ENCODE measurements at places on chromosomes 7 and 10. TPM values are rescaled to one million over a fixed set of nuclear protein-coding genes. Genes with fewer than 3 reads are reported as not detected.

DNA sequence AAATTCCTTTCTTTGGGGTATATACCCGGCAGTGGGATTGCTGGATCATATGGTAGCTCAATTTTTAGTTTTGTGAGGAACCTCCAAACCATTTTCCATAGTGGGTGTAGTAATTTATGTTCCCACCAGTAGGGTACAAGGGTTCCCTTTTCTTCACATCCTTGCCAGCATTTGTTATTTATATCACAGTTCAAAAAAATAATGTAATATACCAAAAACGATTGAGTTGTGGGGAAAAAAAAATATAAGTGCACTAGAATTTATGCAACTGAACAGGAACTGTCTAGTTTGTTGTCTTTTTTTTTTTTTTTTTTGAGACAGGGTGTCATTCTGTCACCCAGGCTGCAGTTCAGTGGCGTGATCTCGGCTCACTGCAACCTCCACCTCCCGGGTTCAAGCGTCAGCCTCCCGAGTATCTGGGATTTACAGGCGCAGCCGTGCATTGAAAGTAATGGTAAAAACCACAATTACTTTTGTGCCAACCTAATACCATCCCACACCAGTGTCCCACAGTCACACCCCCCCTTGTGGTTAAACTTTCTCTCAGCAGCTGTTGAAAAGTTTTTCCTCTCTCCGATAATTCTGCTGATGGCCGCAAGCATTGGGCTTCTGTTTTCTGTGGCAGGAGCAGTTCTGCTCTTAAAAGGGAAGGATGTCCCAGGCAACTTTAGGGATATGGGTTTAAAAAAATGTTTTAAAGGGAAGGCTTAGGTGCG lies 6.8 kb upstream of the LAT2 start:
- no peak for DNase-seq

DNA sequence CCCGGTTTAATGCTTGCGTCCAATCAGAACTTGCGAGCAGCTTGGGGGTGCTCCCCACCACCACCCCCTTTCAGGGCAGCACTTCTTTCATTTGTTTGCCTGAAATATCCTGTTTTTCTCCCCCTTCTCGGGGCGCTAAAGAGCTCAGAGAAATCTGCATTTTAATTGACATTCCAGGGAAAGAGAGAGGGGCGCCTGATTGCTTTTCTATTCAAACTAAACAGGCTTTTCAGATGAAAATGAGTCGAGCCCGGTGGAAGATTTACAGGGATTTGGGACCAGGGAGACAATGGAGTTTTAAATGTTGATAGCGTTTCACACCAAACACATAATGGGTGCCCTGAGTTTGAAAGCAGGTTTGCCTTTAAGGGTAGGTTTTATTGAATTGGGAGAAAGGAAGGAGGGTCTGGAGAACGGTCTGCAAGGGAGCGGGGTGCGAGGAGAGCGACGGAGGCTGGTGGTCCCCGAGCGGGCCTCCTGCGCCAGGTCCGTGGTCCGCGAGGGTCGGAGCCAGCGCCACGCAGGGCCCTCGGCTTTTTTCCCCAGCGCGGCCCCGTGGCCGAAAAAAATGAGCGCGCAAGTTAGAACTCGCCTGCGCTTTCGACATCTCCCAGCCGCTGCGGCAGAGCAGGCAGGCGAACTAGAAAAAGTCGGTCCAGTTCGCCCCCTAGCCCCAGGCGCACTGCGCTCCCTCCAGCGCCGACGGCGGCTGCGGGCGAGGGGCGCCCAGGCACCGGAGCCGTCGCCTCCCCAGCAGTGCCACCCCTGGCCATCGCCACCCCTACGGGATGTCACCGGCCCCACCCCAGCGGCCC lies 1.3 kb downstream of the FGFR2 start:
- DNase-seq: no peak

GRCh38 chr10:66827353-66827752 lies 98.5 kb upstream of the LRRTM3 start:
- no peak for DNase-seq

GRCh38 chr7:79933144-79933543 lies 201.5 kb upstream of the GNAI1 start:
- DNase-seq: no peak

GRCh38 chr7:134512271-134512670 lies 15.1 kb upstream of the AKR1B10 start:
- DNase-seq: no peak

- no peak for DNase-seq
Measured at GRCh38 chr10:96991313-96991841, 159.3 kb downstream of the LCOR start.

DNA sequence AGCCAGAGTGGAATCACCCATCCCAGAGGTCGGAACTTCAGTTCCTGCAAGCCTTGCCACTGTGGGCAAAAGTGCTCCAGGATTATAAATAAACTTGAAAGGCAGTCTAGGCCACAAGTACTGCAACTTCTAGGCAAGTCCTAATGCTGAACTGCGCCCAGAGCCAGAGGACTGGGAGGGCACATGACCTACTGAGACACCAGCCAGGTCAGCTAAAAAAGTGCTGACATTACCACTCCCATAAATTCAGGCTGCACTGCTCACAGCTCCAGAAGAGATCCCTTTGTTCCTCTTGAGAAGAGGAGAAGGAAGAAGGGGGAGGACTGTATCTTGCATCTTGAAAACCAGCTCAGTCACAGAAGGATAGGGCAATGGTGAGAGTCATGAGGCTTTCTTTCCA lies 1084.1 kb upstream of the PHF14 start:
- no peak for DNase-seq

DNA sequence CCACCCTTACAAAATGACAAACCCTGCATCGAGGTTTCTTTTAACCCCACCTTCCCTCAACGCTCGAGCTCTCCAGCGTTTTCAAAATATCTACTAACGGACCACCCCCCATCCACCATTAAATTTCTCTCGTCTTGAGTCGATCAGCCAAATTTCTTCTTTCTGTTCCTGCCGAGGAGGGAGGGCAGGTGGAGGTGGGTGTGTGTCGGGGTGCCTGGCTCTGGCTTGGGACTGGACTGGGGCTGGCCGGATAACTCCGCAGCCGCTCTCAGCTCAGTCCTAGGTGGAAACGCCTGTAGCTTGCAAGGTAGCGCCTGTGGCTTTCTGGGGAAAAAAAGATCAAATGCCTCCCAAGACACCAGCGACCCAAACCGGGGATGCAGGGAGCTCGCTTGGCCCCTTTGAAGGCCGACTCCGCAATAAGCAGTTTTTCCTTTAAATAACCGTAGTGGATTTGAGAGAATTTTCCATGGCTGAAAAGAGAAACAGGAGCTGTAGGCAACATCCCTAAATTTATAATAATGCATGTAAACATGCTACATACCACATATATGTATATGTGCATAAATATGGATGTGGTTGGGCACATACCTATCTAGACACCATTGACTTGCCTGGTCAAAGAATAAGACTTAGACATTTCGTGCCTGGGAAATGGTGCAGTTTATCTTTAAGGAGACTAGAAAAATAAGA lies 1.9 kb upstream of the TMEM178B start:
- DNase-seq: no peak

- no peak for DNase-seq
Measured at GRCh38 chr10:91796331-91797047, 1.7 kb upstream of the TNKS2 start.

DNA sequence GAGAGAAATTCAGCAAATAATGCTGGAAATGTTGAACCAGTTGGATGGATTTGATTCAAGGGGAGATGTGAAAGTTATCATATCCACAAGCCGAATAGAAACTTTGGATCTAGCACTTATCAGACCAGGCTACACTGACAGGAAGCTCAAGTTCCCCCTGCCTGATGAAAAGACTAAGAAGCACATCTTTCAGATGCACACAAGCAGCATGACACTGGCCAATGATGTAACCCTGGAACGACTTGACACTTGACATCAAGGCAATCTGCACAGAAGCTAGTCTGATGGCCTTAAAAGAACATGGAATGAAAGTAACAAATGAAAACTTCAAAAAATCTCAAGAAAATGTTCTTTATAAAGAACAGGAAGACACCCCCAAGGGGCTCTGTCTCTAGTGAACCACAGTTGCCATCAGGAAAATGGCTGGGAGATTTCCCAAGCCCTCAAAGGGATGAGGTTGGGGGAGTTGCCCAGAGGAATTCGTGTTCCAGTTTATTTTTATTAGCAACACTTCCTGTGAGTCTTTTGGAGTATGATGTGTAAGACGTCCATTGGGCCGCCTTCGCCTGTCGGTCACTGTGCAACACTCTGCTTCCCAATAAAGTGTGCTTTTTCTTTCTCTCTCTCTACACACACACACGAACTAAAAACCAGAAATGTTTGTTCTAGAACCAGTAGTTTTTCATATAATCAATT lies 200.0 kb downstream of the HIBADH start:
- DNase-seq: no peak

DNA sequence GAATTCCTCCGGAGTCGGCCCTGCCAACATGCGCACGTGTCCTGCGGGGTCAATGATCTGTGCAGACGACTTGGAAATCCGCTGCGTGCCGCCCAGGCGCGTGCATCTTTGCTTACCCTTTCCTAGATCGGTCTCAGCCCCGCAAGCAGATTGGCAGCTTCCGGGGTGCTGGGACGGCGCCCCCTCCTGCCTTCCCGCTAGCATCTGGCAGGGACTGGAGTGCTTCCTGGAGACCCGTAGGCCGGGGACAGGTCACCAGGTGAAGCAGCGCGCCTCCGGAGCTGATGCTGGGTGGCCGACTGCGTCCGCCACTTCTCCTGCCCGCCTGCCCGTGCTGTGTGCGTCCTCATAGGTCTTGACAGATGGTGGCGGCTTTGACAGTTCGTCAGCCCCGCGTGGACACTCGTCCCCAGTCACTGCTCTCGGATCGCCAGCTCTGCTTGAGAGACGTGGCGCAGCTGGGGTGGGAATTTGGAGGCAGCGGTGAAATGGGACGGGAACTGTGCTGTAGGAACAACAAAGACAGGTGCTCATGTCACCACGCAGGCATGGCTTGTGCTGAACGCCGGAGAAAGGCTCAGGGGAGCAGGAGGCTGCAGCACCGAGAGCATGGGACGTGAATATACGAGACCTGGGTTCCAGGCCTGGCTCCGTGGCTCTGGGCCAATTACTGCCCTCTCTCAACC lies 21.9 kb upstream of the KCNK18 start:
- no peak for DNase-seq

DNA sequence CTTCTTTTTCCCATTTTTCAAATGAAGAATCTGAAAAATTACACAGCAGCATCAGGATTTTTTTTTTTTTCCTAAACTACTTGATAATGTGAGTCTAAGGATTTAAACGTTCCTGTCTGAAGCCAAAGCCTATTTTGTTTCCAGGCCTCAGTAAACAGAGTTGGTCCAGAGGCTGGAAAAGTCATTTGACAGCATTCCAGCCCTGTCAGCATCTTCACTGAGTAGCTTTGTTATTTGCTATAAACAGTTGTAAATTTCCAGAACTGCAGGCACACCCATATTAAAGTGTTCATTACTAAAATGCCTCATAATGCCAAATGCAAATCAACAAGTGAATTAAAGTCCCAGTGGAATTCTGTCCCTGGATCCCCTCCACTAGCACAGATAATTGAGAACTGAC lies 35.5 kb upstream of the KMT2E start:
- no peak for DNase-seq

Gene LRIT1
- total RNA-seq: not detected

Gene CYCS
- 107 TPM for total RNA-seq

Gene SSC4D
- 3.7 TPM for total RNA-seq

Gene GIMAP1
- total RNA-seq: 4.4 TPM

Gene GBX1
- not detected for total RNA-seq

Gene TFPI2
- total RNA-seq: 27.9 TPM

Data from mesenteric fat pad (tissue), 1 donor.